ENCODE measurements at places on chromosomes 3 and 15. TPM values are rescaled to one million over a fixed set of nuclear protein-coding genes. Genes with fewer than 3 reads are reported as not detected.

- DNase-seq = no peak
These were observed 9.5 kb downstream of the RAB6B start for GRCh38 chr3:133886031-133886722.

GRCh38 chr15:68518785-68519430 lies 59.9 kb upstream of the CORO2B start:
- DNase-seq = no peak

DNA sequence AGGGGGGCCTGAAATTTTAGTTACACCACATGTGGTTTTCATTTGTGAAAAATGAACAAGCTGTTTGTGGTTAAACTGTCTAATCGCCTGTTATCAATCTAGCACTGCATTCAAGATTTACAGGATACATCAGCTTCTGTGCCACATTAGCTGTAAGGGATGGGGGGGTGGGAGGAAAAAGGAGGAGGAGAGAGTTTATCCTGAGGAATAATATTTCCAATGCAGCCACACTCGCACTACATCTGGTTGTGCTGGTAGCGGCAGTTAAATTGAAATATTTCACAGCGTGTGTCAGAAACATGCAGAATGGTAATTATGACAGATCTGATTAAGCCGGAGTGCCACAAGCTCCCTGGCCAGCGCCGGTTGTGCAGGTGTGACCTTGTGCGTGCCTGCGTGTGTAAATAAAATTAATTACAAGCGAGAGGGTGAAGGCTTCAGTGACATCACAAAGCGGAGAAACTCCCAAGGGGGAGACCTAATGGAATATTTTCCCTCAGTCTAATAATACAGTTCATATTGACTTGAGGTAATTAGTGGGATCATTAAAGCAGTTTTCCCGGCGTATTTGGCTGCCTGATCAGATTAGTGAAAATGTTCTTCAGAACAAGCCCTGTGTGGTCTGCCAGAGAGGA lies 55.5 kb downstream of the SATB1 start:
- no peak for DNase-seq

DNA sequence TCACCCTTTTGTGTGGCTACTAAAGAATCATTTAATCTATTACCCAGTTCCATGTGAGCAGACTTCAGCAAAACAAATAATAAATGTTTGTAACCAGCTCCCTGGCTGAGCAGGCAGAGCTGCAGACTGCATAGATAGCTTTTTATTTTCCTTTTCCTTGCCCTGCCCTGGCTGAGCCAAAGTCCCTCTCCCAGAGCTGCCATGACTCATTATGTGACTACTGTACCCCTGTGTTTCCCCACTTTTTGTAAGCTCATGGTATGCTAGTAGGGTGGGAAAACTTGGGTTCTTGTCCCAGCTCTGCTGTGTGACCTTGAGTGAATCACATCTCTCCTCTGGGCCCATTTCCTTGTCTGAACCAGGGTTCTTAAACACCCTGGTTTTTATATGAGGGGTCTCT lies 127.5 kb downstream of the CLSTN2 start:
- DNase-seq = no peak

GRCh38 chr3:20589275-20589674 lies 403.3 kb upstream of the SGO1 start:
- no peak for DNase-seq

- no peak for DNase-seq
These were observed 53.5 kb downstream of the AMOTL2 start for GRCh38 chr3:134320749-134321148.

- DNase-seq = peak; percentile 38
These were observed 36.7 kb downstream of the PXYLP1 start for GRCh38 chr3:141268306-141268705.

DNA sequence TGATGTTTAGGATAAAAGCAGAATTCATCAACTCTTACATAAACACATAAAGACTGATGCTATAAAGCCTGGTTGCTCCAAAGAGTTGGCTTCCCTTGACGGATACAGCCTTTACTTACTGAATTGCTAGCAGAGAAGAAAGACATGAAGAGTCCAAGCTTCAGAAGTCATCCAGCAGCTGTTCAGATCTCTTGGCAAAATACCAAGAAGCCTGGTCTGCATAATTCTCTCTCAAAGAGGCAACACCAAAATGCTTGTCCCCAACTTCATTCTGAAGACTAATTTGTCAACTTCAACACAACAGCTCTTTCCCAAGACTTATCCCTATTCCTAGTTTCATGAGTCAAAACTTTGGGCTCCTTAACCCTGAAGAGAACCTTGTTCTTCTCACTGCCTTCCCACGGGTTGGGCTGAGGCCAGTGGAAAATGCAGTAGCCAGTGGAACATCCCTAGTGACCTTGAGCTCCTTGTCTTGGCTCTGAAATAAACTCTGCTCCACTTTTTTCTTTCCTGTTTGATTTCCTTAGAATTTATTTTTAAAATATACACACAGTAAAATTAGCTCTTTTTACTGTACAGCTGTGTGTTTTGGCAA lies 119.2 kb upstream of the THBS1 start:
- DNase-seq = no peak

GRCh38 chr3:111874177-111874820 lies 15.2 kb downstream of the PHLDB2 start:
- DNase-seq = no peak

- DNase-seq = no peak
These were observed 980 bp downstream of the PARP9 start for GRCh38 chr3:122562923-122563716.

- DNase-seq = no peak
These were observed 195.9 kb downstream of the KLHL25 start for GRCh38 chr15:85598718-85599398.

SLC15A2 gene
- 63.6 TPM for total RNA-seq

ACKR4 gene
- 8.0 TPM for total RNA-seq

MESP2 gene
- total RNA-seq = not detected

COL8A1 gene
- 95.1 TPM for total RNA-seq

SIAH2 gene
- total RNA-seq = 16.9 TPM

SAXO2 gene
- total RNA-seq = 1.7 TPM

AHSG gene
- total RNA-seq = not detected

Measured in upper lobe of right lung (tissue), 1 donor.